ENCODE measurements at places on chromosomes 6 and 20. TPM values are rescaled to one million over a fixed set of nuclear protein-coding genes. Genes with fewer than 3 reads are reported as not detected.
A peak's percentile ranks its signal among the peaks of the same experiment; 100 is the strongest.

GRCh38 chr20:21936720-21937380 lies 231.4 kb downstream of the PAX1 start:
- no peak for DNase-seq

DNA sequence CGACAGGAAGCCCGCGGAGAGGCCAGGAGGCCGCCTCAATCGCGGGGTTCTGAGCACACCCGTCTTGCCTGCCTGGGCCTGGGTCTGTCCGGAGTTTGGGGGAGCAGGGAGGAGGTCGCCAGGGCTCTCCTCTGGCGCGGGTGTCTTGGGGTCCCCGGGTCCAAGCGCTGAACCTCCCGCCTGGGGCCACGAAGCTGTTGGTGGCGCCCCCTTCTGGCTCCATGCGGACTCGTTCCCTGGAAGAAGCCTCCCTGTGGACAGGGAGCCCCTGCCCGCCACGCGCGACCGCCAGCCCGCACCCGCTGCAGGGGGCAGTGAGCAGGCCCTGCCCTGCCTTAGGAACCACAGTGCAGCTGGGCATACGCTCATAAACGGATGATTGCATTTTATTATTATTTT lies 44.7 kb downstream of the MCUR1 start:
- DNase-seq = no peak

DNA sequence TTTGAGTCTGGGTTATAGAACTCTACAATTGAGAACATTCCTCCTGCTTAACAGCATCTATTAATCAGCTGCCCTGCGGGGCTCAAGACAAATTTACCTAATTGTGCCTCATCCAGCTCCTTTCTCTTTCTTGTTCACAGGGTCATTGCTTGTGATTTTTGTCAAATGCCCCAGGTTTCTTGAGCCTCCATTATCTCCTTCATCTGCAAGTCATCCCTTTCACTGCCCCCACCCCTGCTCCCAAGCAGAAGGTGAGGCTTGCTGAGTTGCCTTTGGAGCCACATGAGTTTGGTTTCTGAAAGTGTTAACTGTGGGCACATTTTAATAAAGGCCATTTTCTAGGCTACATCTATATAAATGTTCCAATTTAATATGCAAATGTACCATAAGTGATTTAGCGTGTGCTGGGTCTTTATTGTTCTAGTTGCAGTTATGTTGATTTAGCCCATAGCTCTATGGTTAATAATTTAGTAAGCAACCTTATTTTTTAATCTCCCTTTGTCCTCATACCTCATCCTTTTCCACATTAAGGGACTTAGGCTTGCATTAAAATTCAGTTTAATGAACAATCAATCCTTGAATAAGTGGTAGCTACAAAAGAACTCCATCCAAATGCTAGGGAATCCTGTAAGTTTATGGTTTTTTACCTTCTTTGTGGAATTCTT lies 56.1 kb downstream of the VSTM2L start:
- peak; percentile 16 for DNase-seq

GRCh38 chr20:24017458-24017755 lies 28.8 kb upstream of the GGTLC1 start:
- DNase-seq = no peak

- no peak for DNase-seq
Observed at GRCh38 chr6:62891065-62891647, 320.1 kb upstream of the FKBP1C start.

GRCh38 chr20:64049060-64049877 lies at the start of gene SOX18:
SOX18 (minus strand) TSS chr20:64049639; CDS start chr20:64049516, 123 bp downstream.
- DNase-seq = peak; percentile 63

LINC00237 gene
- total RNA-seq = 0.35 TPM

GNMT gene
- 0.26 TPM for total RNA-seq

HLA-DQB2 gene
- total RNA-seq = 4.2 TPM

FOXQ1 gene
- not detected for total RNA-seq

FAM83C gene
- not detected for total RNA-seq
